NCI-H1930 (cell line): ENCODE measurements at places on chromosomes 13 and 19.

- no peak for DNase-seq
Observed at GRCh38 chr13:44763615-44764301, 187.6 kb upstream of the TSC22D1 start.

DNA sequence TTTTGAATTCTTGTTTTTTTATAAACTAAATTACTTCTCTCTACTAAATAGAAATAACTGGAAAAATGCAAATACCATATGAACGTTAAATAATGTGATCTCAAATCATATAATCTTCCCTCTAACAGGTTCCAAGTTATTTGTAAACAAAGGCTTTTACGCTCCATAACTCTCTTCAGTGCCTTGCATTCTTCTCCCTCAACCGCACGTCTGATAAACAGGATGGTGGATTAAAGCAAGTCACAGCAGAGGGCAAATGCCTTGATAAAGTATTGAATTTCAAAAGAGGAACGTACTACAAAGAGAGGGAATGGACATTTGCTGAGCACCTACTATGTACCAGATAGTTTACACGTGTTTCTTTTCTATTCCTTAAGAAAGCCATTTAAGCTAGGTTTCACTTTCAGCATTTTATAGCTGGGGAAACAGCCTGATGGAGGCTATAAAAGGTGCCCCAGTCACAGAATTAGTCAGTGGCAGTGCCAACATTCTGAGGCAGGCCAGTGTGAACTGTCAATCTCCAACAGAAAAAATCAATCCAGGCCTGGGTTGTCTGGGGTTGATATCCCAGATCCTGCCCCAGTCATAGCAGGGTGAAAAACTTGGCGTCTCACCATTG lies 15.8 kb downstream of the MRPS31 start:
- no peak for DNase-seq

- no peak for DNase-seq
Observed at GRCh38 chr19:51571599-51571998, 516 bp downstream of the ZNF175 start.

DNA sequence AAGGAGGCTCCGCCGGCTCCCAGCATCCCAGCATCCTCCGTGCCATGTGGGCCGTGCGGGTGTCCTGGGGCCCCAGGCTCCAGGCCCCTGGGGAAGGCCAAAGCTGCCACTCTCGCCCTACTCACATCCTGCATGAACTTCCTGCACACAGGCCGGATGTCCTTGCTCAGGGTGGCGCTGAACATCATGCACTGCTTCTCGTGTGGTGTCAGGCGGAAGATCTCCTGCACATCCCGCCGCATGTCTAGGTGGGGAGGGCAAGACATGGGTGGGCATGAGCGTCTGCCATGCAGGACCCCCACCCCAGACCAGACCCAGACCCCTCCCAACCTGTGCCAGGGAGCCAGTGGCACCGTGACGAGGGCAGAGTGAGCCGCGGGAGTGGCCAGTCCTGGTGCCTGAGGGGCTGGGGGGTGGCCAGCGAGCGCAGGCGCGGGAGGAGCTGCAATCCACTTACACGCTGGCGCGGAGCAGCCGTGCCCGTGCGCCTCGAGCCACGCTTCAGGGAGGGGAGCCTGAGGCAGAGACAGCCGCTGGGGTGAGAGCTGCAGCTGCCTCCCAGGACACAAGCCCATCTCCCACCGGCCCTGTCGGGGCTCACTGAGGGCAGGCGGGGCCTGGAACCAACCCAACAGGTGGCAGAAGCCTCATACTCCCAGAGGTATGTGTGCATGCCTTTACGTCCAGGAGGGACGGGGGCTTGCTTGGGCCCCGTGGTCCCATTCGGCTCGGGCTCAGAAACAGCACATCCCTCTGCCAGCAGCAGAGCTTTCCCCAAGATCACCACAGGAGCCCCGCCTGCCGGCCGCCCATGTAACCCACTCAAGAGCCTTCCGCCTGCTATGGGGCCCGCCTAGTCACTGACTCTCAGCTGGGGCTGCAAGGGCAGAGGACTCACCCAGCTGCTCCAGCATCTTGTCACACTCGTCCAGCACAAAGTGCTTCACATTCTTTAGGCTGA lies 8.8 kb downstream of the DDX39A start:
- DNase-seq: no peak

GRCh38 chr19:49210108-49210900 lies 52.7 kb downstream of the TRPM4 start:
- no peak for DNase-seq
